ENCODE measurements at places on chromosomes 16 and 17.

DNA sequence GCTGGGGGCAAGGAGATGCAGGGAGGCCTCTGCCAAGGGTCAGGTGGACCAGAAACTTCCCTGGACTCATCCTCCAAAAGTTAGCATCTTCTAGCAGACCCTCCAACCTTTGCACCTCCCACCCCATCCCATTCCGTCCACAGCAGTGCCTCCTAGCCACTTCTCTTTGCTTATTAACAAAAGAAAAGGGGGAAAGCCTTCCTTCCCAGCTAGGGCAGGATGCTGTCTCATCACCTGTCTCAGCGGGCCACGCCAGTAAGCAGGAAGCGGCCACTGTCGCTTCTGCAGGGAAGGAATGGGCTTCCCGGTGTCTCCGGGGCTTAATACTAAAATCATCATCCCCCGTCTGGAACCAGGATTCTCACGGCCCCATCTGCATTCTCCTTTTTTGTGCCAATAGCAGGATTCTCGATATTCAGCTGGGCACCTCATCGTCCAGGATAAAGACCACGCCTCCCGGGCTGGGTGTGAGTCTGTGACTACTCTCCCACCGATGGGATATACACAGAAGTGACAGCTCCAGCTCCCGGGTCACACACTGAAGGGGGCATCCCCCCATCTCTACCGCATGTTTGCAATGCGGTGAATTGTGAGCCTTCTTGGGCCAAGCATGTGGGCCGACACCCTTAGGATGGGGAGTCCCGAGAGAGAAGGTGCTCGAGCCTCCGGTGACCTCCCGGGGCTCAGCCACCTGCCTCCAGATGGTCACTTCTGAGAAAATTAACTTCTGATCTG is 15.5 kb upstream of the RBFOX3 start:
- no peak for DNase-seq

- no peak for DNase-seq
Measured at GRCh38 chr17:58060596-58061191, 22.5 kb upstream of the DYNLL2 start.

DNA sequence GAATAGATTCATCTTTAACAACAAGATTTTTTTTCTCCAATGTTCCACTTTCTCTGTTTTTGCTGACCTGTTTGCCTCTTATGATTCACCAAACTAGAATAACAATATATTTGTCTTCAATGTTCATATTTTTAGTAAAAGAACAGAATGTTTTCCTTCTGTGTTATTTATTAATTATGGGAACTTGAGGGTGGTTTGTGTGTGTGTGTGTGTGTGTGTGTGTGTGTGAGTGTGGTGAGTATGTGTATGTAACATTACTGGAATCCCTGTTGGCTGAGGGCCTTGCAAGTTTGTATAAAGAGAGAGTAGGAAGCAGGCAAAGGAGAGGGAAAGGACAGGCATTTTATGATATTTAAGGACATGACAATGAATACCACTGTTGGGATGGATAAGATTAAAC is 13.8 kb downstream of the STXBP4 start:
- no peak for DNase-seq

DNA sequence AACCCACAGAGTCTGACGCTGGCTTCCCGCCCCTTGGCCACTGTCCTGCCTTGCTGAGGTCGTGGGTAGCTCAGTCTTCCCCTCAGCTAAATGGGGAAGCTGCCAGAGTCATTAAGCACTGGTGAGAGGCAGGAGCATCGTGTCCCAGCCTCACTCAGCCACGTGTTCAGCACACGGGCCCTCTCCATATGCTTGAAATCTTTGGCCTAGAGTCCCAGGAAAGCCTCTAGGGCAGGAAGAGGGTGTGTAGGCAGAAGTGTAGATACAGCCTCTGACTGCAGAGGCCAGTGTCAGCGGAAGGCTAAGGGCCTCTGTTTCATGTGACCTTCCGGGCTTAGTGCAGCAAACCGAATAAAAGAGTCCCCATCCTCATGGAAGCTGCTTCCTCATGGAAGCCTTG is 4.1 kb downstream of the DHODH start:
- DNase-seq: no peak

GRCh38 chr16:18983565-18984434 is at the start of gene TMC7:
Gene TMC7, plus strand, starts transcription at chr16:18983934. Its CDS starts 130 bp downstream, at chr16:18984064.
- DNase-seq: peak; percentile 96

- DNase-seq: no peak
Measured at GRCh38 chr17:73112246-73112645, 19.8 kb upstream of the SLC39A11 start.

DNA sequence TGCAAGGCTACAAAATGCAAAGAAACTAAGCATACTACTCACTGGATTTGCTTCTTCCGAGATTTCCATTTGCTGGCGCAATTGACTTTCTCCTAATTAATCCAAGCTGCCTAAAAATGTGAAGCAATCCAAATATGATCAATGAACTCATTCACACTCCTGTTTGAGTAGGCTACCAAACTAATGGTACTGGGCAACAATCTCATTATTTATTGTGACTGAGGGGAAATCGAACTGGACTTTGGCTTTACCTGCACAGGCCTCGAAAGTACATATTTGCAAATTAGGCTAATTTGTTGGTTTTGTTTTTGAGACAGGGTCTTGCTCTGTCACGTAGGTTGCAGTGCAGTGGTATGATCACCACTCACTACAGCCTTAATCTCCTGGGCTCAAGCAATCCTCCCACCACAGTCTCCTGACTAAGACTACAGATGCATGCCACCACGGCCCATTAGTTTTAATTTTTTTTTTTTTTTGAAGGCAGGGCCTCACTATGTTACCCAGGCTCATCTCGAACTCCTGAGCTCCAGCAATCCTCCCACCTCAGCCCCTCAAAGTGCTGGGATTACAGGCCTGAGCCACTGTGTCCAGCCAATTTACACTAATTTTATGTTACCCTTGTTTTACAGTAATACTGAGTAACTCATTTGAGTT is 2.6 kb downstream of the ERI2 start:
- no peak for DNase-seq

DNA sequence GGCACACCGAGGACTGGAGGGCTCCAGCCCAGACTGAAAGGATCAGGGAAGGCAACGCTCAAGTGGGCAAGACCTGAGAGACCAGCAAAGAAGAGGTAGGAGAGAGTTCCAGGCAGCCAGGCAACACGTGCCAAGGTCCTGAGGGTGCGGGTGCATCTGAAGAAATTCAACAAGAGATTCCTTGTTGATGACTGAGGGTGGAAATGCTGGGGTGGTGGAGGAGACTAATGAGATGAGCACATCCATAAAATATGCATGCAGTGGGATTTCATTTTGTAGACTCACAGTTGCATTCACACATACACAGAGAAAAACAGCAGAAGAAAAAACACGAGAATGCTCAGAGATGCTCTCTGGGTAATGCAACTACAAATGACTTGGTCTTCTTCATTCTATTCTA is 154.8 kb upstream of the FOXF1 start:
- no peak for DNase-seq

GRCh38 chr16:4511441-4512082 is 27.0 kb downstream of the CDIP1 start:
- peak; percentile 70 for DNase-seq

GRCh38 chr17:7022781-7023571 is at the start of gene BCL6B:
Gene BCL6B, plus strand, starts transcription at chr17:7023050. Its CDS starts 622 bp downstream, at chr17:7023672.
- DNase-seq: no peak

- DNase-seq: no peak
Measured at GRCh38 chr16:78435260-78435659, 335.8 kb downstream of the WWOX start.

GRCh38 chr16:68324336-68324735 is 13.5 kb downstream of the PRMT7 start:
- no peak for DNase-seq

GRCh38 chr17:17168401-17168800 is 37.7 kb downstream of the PLD6 start:
- DNase-seq: no peak

GRCh38 chr17:42818379-42818778 is 5.7 kb downstream of the BECN1 start:
- DNase-seq: no peak

DNA sequence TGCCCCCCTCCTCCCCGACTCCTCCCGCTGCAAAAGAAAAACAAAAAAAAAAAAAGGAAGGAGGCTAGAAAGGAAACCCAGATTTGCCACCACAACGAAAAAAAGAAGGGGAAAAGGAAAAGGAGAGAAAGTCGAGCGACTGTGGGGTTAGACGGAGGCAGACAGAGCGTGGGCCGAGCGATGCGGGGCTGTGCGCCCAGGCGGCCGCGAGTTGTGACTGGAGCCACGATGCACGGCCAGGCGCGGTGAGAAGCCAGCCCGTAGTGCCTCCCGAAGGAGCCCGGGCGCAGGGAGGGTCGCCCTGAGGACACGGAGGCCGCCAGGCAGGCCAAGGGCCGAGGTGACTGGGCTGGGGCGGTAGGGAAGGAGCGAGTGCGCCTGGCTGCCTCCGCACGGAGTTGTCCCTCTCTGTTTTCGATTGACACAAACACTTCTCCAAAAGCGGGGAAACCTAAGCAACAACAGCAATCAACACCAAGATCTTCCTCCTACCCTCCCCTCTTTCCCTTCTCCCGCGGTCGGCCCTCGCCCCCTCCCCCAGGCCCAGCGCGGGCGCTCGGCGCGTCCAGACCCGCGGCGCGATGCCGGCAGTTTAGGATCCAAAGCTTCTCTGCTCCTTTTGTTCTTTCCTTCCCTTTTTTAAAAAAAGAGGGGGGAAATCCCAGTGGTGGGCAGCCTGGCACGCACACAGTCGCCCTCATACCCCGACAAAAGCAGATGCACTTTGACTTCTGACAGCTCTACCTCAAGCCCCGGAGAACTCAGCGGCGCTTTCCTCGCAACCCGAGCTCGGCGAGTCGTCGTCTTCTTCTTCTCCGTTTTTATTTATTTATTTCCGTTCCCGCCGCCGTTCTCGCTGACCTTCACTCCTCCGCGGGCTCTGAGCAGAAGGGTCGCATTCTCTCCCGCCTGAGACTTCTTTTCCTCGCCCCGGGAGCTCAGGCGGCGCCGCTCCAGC is at the start of gene LHX1:
Gene LHX1 (plus strand): TSS at position 475 of the 958 bp plus-strand sequence. CDS start 723 bp downstream, outside the sequence.
- DNase-seq: no peak

DNA sequence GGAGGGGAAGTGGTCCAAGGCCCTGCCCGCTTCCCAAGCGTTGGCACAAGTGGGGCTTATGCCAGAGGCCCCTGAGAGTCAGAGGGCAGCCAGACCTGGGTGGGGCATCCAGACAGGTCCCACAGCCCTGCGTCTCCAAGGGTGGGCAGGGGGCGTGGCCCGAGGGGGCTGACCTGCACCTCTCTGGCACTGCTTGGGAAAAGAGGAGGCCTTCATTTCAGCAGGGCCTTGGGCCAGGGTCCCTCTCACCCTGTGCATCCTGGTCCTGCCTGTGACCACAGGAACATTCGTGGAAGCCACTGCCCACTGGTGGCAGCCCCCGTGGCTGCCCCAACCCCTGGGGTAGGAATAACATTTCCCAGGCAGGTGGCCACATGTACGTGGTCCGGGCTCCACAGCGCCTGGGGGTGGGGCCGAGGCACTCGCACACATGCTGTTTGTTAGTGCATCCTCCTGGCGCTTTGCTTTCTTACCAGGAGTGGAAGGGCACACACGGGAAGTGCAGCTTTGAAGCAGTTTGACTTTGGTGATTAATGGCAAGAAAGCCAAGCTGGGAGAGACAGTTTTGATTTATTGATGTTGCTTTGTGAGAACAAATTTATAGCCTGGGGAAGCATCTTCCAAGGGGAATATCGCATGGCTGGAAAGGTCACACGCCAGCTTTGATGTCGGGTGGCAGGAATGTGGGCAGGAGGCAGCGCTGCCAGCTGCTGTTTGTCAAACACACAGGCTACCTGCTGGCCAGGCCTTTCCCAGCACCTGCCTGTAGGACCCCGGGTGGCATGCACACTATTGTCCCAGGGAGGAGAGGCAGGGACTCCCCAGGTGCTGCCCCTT is 4.3 kb downstream of the CENPX start:
- no peak for DNase-seq

GRCh38 chr16:27698266-27698665 is 148.3 kb downstream of the KATNIP start:
- DNase-seq: peak; percentile 72

DNA sequence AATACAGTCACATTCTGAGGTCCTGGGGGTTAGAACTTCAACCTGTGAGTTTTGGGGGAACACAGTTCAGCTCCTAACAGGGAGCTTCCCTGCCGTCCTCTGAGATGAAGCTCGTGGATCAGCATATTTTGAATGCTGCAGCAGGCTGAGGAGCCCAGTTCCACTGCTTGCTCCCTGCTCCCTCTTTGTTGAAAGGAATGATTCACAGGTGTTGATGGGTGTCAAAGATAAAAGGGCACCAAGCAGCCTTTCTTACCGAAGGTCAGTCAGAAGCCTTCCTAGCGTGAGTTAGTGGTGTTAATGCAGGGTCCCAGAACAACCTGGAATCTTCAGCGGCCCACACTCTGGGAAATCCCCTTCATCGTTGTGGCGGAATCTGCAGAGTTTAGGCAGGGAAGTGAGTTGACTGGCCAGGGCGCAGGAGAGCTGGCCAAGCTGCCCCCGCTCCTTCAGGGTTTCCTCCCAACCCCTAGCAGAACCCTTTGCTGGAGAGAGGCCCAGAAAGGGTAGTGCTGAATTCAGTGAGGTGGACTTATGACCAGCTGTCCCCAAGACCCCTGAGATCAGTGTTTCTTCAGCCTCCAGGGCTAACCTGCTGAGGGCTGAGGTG is 114.8 kb downstream of the GNAO1 start:
- DNase-seq: no peak
